ENCODE measurements at places on chromosomes 11 and 22. TPM values are rescaled to one million over a fixed set of nuclear protein-coding genes. Genes with fewer than 3 reads are reported as not detected.

DNA sequence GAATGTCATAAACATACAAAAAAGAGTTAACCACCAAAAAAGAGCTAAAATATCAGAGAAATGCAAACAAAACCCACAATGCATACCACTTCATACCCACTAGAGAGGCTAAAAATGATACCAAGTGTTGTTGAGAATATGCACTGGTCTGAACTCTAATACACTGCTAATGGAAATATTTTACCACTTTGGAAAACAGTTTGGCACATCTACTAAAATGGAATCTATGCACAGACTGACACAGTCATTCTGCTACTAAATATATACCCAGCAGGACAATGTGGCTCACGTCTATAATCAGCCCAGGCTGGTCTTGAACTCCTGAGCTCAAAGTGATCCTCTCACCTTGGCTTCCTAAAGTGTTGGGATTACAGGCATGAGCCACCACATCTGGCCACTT, 18.0 kb downstream of the MAPK1 start:
- DNase-seq: no peak
- H3K27me3 ChIP-seq: no peaks in the 10 kb centered on the region
- H3K27ac ChIP-seq: no peak overlapping the region
- H3K4me1 ChIP-seq: peaks cover 16% of the 10 kb centered on the region
- H3K36me3 ChIP-seq: peaks cover 32% of the 10 kb centered on the region
- H3K4me3 ChIP-seq: no peak overlapping the region

DNA sequence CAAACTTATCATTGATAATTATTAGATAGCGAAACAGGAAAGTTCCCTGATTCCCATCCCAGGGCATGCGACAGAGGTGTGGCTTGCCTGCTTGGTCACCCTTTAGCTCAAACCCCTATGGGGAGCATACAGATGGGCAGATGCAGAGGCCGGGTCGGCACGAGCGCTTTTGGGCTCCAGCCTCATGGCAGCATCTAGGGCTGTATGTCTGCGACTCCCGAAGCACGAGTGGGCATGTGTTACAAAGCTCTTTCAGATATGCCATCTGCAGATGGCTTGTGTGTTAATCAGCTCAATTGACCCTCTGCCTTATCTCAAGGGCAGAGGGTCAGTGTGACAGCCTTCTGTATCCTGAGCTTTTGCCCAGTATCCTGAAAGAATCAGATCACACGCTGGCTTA, 2069.3 kb upstream of the RAG2 start:
- no peak overlapping the region for H3K4me3 ChIP-seq
- no peaks in the 10 kb centered on the region for H3K4me1 ChIP-seq
- no peak for DNase-seq
- H3K27me3 ChIP-seq: no peaks in the 10 kb centered on the region
- H3K36me3 ChIP-seq: no peaks in the 10 kb centered on the region

DNA sequence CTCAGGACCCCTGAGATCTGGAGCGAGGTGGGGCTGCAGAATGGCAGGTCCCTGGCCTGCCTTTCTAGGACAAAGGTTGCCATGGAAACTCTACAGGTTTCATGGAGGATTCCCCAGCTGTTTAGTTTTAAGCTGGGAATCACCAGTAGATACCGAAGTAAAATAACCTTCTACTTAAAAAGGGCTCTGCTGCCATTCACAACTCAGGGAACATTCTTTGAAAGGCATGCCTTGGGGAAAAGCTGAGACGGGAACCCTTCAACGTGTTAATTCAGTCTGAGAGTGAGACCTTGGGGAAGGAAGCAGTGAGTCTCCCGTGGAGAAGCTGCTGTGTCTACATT, 493.3 kb downstream of the BRD1 start:
- no peak for DNase-seq
- no peaks in the 10 kb centered on the region for H3K36me3 ChIP-seq
- H3K4me1 ChIP-seq: no peaks in the 10 kb centered on the region
- H3K27me3 ChIP-seq: peaks cover under 1% of the 10 kb centered on the region
- H3K27ac ChIP-seq: no peak overlapping the region

GRCh38 chr22:44424359-44424682, 73.7 kb downstream of the RTL6 start:
- DNase-seq: no peak
- H3K27ac ChIP-seq: no peak overlapping the region
- H3K4me1 ChIP-seq: no peaks in the 10 kb centered on the region
- peaks cover 21% of the 10 kb centered on the region for H3K27me3 ChIP-seq
- H3K36me3 ChIP-seq: peaks cover 1% of the 10 kb centered on the region

Gene POU2AF2
- total RNA-seq: not detected

Measured in activated CD8-positive, alpha-beta memory T cell treated with anti-CD3 and anti-CD28 coated beads, Interleukin-2, amount 10 ng/mL, durations not matched to agents 7 days and 5 days (primary cell).